ENCODE measurements at places on chromosomes 4 and X.

DNA sequence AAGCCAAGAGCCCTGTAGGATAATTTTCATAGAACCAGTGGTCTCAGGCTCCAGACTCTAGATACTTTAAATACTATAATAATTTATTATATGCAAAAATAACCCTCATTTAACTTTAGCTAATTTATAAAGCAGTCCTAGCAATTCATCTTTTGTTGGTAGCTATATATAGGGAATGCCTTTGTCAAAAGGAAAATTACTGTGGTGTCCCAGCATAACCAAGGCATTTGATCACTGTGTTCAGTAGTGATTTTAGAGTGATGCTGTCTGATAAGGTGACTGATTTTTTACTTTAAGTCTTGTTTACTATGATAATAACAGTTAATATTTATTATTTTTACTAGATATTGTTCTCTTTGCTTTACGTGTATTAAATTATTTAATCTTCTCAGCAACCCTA, 61.2 kb downstream of the PAQR3 start:
- no peak for DNase-seq

DNA sequence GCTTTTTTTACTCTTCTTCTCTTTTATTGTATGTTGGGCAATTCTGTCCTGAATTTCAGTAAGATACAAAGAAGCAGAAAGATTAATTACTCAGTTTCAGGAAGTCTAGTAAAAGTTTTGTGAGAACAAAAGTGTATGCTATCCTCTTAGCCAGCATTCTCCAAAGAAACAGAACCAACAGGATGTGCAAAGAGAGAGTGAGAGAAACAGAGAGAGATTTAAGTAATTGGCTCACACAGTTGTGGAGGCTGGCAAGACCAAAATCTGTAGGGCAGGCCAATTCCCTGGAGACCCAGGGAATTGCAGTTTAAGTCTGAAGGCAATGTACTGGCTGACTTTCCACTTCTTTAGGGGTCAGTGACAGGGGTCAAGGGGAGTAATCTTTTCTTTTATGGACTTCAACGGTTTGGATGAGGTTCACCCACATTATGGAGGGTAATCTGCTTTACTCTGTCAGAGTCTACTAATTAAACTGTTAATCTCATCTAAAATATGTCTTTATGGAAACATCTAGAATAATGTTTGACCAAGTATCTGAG, 59.2 kb upstream of the SLC39A8 start:
- no peak for DNase-seq

- DNase-seq: no peak
These were observed 5.9 kb downstream of the TSR2 start for GRCh38 chrX:54446084-54446483.

DNA sequence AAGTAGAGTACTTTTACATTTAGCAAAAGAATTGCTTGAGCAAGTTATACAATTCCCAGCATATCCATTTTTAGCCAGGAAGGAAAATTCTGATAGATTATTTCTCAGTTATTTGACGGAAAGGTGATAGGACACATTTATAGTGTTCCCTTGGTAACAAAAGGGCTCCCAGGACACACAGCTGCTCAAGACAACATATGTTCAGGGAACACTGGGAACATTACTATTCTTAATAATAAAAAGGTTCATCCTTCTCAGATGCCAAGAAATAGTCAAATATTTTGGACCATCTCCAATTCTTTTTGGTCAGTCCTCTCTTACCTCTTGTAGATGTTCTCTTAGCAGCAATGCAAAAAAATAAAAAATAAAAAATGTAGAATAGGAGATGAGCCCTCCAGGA, 66.8 kb upstream of the SMAD1 start:
- no peak for DNase-seq

- DNase-seq: no peak
These were observed 786.2 kb downstream of the RAB28 start for GRCh38 chr4:12697970-12698369.

GRCh38 chr4:68589790-68590189, 13.7 kb upstream of the UGT2B17 start:
- no peak for DNase-seq

GRCh38 chrX:101357166-101357795, 8.7 kb upstream of the TIMM8A start:
- DNase-seq: no peak

GRCh38 chrX:6041630-6042029, 187.0 kb downstream of the NLGN4X start:
- DNase-seq: no peak

- no peak for DNase-seq
These were observed 674.6 kb upstream of the SLIT2 start for GRCh38 chr4:19577097-19577496.

DNA sequence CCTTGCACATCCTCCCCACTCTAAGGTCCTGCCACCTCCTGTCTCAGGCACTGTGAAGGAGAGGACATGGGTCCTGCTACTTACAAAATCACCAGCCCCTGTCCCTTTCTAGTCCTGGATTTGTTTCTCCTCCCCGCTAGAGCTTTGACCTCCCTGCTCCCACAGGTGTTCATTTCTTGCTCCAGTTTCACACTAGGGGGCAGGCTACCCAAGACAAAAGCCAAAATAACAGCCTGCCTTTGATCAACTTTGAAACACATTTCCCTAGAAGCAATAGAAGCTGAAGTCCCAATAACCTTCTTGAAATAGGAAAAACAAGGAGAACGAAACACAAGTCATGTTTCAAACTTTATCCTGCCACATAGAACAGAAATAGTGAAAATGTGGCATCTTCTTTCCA, 164.4 kb downstream of the QDPR start:
- DNase-seq: peak; percentile 8

- DNase-seq: no peak
These were observed 63.3 kb upstream of the RXFP1 start for GRCh38 chr4:158458271-158458895.

DNA sequence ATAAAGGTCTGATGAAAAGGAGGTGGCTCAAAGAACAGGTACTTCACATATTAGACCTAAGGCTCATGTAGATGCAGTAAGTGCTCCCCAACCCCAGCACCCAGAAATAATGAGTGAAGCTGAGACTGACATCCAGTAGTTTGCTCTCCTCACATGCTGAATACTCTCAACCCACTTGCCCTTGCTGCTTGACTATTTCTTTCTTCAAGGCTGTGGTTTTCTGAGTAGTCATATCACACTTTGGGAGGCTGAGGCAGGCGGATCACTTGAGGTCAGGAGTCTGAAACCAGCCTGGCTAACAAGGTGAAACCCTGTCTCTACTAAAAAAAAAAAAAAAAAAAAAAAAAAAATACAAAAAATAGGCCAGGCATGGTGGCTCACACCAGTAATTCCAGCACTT, 51.5 kb upstream of the PRPS1 start:
- no peak for DNase-seq

DNA sequence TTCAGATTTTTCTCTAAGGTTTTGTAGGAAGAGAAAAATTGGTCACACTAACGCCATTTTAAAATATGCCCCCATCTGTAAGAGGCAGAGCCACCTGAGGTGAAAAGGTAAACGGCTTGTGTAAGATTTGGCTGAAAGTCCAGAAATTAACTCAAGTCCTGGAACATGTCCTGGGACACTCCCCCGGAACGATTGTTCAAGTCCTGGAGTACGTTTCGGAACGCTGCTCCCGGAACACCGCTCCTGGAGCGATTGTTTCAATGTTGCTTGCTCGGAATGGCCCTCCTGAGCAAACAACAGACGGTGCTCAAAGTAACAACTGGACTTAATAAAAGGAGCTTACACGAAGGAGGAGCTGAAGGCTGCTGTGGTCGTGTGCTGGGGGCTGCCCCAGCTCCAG, 796.5 kb upstream of the SLIT2 start:
- DNase-seq: no peak

GRCh38 chrX:38805432-38806389, 4.5 kb downstream of the MID1IP1 start:
- DNase-seq: peak; percentile 54

DNA sequence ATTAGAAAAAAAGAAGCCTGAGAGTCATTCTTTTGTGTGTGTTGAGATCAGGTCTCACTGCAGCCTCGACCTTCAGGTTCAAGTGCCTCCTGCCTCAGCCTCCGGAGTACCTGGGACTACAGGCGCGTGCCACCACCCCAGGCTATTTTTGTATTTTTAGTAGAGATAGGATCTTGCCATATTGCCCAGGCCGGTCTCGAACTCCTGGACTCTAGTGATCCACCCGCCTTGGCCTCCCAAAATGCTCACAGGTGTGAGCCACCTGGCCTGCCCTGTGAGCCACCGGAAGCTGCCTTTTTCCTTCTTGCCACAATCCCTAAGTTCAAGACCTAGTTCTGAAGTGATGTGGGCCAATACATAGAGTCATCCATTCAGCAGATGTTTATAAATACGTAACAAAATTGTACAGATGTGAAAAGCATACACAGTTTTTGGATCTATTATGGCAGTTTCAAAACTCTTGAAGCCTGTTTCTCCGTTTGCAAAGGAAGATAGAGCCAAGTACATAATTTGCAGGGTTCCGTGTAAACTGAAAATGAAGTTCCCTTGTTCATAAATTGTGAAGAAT, 536 bp upstream of the CTSO start:
- no peak for DNase-seq

- DNase-seq: no peak
These were observed 16.0 kb upstream of the UGT8 start for GRCh38 chr4:114582621-114583020.

DNA sequence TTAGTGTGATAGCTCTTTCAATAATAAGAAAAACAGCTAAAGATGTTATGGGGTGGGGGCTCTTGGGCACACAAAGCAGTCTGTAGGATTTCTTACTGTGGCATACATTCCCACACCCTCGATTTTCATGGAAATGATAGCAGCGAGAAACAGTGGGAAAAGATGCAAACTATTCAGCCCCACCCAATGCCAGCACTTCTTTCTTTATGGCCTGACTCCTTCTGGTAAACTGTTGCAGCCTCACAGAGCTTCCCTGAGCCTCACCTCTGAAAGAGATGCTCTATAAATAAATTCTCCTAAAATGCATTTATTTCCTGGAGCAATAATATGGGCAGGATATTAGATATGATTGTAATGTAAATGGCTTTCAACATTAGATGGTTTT, 910 bp downstream of the ANK2 start:
- no peak for DNase-seq

- no peak for DNase-seq
These were observed 106.4 kb downstream of the PSAPL1 start for GRCh38 chr4:7328162-7328912.

GRCh38 chr4:38132843-38133662, 172.9 kb downstream of the PTTG2 start:
- no peak for DNase-seq

GRCh38 chr4:52081216-52081615, 30.1 kb downstream of the SPATA18 start:
- no peak for DNase-seq

DNA sequence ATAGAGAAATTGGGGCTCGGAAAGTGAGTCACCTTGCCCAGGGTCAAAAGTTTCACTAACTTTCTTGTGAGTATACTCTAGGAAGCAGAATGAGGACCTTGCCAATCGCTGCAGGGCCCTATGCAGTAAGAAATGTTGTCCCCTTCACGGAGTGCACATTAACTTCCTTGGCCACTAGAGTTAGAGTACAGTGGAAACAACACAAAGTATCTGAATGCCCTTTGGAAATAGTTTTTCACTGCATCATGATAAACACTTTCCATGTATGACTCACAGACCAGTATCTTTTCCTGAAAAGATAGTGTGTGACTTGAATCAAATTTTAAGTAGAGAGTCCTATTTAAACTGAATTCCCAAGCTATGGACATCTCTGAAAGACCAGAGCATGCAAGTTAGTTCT, 45.5 kb upstream of the STK26 start:
- no peak for DNase-seq

GRCh38 chrX:153689654-153690465, 2.1 kb downstream of the SLC6A8 start:
- no peak for DNase-seq

GRCh38 chr4:158805635-158806471, 37.0 kb downstream of the FNIP2 start:
- no peak for DNase-seq

GRCh38 chr4:40681600-40681999, 51.9 kb upstream of the RBM47 start:
- DNase-seq: no peak

DNA sequence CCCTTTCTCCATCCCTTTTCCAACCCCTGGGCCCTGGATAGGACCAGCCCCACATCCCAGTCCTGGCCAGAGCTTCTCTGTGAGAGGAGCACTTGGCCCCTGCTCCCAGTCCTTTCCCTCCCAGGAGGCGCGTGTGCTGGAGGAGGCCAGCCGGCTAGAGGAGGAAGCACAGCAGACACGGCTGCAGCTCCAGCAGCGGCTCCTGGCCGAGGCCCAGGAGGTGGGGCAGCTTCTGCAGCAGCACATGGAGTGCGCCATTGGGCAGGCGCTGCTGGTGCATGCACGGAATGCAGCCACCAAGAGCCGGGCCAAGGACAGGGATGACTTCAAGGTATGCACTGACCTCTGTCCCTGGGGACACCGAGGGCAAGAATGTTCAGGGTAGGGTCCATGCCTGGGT, 87.5 kb downstream of the EVC start:
- no peak for DNase-seq

- DNase-seq: no peak
These were observed 1175.2 kb upstream of the DIAPH2 start for GRCh38 chrX:95509474-95509873.

DNA sequence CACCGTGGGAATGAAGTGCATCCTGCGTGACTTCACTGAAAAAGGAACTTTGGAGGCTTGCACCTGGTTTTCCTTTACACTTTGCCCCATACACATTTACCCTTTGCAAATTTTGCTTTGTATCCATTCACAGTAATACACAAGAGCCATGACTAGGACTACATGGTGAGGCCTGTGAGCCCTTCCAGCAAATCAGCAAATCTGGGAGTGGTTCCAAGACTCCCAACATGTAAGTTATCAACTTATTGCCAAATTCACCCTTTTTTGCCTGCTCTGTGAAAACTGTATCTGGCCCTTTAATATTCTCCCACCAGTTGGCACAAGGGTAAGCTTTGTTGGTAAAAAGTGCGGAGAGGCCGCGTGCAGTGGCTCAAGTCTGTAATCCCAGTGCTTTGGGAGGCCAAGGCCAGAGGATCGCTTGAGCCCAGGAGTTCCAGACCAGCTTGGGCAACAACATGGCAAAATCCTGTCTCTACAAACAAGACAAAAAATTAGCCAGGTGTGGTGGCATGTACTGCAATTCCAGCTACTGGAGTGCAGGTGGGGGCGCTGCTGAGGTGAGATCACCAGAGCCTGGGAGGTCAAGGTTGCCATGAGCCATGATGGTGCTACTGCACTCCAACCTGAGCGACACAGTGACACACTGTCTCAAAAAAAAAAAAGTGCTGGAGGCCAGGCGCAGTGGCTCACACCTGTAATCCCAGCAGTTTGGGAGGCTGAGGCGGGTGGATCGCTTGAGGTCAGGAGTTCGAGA, 5.0 kb downstream of the PRMT9 start:
- DNase-seq: no peak

GRCh38 chr4:65911720-65912119, 241.4 kb upstream of the EPHA5 start:
- no peak for DNase-seq

DNA sequence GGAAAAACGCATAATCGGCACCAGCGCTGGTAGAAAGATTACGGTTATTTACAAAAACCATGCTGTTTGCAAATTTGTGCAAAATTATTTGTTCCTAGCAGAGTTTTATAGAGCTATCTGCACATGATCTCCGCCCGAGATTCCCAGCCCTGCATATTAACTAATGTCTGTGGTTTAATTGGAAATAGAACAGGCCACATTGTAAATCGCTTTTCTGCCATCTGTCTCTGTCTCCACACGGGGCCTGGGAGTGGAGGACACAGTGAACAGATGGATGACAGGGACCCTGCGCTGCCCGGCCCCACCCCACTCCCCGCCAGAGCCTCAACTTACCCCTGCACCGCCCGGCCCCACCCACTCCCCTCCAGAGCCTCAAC, 126.9 kb downstream of the FAM53A start:
- no peak for DNase-seq

- no peak for DNase-seq
These were observed 17.3 kb downstream of the SUV39H1 start for GRCh38 chrX:48713847-48714246.
